ENCODE measurements at places on chromosomes 16 and 17. TPM values are rescaled to one million over a fixed set of nuclear protein-coding genes. Genes with fewer than 3 reads are reported as not detected.

KRT28 gene
- total RNA-seq: not detected

SPN gene
- total RNA-seq: 0.96 TPM

TRIM65 gene
- total RNA-seq: 7.4 TPM

DNA sequence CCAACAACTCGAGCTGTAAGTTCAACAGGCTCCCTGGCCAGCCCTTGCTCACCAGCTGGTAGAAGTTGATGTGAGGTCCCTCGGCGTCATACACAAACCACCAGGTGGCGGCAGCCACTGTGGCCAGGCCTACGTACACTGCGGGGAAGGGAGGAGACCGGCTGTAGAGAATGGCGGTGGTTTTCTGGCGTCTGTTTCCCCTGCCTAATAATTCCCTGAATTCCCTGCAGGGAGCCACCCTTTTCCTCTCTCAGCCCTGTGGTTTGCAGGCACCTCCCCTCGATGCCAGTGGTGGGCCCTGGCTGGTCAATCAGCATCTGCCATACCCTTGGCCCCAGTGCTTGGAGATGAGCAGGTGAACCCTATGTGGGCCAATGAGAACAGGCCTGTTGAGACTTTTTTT lies 18.9 kb upstream of the P2RX1 start:
- peak; percentile 80 for DNase-seq

DNA sequence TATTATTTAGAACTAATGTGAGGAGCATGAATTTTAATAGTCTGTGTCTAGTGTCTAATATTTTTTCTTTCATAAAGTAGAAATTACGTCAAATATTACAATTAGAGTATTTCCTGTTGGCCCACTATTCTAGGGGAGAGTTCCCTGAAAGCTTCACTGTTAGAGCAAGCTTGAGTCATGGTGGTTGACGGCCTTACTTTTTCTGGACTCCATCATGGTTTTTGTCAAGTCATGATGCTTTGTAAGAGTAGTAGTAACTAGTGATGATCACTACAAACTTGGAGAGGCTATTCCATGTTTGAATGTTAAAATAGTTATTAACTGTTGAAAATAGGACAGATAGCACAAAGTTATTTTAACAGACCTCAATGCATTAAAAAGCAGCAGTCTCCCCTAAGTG lies 1.7 kb downstream of the PSMD11 start:
- no peak for DNase-seq

DNA sequence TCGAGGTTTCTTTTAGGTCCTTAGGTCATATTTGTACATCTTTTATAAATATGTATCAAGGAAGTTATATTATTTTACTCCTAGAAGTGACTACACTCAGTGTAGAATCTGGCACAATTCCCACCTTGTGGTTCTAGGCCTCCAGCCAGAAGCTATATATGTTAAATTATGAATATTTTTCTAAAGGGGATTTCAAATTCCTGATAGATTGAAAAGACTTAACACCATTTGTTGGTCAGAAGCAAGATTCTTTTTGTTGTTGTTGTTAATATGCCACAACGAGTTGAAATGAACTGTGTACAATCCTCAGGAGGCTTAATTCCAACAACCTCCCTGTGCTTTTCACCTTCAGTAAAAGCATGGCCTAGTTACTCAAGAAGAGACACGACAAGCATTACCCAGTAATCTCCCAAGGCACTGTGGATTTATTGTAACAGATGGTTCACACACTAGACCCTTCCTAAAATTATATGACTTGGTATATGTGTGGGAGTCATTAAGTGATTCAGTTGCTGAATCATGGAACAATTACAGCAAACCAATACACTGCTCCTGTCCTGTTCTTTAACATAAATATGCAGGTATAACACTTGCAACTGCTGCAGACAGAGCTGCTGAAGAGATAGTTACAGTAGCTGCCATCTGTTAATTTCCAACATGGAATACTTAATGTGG lies 964.4 kb upstream of the GOT2 start:
- peak; percentile 46 for DNase-seq

GRCh38 chr17:41910701-41911391 lies 7.9 kb downstream of the ACLY start:
- DNase-seq: no peak

DNA sequence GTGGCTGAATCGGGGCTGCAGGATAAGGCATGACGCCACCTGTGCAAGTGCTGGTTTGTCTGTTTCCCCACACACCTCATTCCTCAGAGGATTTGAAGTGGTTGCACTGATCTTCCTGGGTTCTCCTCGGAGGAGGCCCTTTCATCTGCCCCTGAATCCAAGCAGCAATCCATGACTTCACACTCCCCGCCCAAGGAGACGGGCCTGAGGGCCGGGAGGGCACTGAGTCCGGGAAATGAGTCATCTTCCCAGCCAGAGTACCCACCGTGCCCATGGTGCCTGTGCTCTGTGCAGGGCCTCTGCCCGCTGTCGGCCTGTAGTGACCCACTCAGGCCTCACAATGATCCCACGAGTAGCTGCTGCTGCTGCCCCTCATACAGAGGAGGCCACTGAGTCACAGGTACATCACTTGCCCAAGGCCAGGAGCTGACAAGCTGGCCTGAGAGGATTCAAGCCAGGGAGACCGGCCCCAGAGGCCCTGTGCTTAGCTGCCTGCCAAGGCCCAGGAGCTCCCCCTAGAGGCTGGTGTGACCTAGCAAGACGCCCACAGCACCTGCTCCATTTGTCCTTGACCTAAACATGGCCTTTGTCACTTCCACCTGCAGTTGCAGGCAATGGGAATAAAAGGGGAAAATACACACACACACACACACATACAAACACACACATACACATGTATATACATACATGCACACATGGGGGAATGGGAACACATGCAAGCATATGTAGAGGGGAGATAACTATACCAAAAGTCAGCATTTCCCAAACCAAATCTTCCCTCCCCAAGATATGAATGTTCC lies 240.0 kb downstream of the C16orf95 start:
- peak; percentile 78 for DNase-seq

Data from SJCRH30 (cell line).